ENCODE measurements at places on chromosomes 6 and 20.

- no peak for DNase-seq
Measured at GRCh38 chr6:47456536-47456975, 21.0 kb upstream of the CD2AP start.

DNA sequence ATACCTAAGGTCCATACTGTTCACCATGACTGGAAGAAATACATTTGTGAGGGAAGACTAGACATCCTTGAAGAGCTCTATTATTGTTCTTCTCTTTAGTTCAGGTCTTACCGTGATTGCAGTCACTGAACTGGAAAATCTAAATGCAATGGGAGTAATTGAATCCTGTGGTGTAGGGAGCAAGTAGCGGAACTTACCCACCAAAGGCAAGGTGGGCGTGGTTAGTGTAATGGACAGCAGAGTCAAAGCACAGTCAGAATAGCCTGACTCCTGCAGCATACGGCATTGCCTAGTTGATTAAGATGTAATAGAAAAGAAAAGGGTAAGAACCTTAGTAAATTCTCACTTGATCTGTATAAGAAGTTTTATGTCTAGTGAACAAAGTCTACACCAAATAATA lies 679.7 kb upstream of the EPHA7 start:
- DNase-seq = no peak

DNA sequence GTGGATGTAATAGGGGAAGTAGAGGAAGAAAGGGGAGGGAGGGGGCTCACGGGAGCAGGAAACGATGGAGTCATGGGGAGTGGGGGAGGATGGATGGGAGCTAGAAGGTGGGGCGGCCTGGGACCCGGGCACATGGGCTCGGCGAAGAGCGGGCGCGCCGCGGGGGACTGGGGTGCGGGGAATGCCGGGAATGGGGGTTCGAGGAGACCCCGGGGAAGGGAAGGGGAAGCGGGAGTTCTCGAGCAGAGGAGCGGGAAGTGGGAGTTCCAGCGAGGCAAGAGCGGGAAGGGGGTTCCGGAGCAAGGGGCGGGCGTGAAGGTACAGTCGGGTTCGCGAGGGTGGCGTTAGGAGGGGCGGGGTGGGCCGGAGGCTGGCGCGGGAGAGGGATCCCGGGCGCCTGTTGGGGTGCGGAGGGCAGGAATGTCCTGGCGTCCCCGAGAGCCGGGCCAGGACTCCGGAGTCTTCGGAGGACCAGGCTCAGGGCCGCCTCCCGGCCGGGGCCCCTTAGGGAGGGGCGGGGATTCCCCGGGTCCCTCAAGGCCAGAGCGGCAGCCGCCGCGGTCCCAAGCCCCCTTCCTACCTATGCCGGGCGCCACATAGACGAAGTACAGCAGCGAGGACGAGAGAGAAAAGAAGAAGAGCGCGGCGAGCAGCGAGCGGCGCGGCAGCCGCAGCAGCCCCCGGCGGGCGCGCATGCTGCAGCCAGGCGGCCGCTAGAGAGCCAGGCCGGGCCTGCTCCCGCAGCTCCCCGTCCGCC lies 504 bp downstream of the B4GALT5 start:
- peak; percentile 47 for DNase-seq

DNA sequence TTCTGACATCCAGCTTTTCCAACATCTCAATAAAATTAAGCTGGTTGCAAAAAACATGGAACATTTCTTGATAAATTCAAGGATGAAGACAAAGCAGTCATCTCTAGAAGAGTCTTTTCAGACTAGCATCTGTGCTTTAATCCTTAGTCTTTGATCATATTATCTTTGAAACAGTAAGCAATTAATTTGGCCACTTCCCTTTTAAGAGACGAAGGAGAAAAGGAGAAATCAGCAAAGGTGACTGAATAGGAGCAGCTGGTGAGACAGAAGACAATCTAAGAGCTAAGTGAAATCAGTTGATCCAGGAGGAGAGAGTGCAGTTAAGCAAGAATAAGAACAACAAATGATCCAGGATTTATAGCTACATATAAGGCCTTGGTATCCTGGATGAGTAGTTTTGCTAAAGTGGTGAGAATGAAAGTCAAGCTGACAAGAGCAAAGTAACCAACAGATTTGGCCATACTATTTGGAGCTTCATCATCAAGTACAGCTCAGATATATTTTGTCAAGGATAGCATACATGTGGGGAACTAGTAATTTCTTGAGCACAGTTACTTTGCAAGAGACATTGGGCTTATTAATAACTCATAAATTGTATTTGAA lies 215.5 kb downstream of the ADGB start:
- no peak for DNase-seq
